SHP77 treated with DMSO at 0.1 percent for 48 hours (cell line): ENCODE measurements at places on chromosomes 16 and 17.

GRCh38 chr17:68398691-68399637 is 58.3 kb downstream of the WIPI1 start:
- peak; percentile 41 for DNase-seq

GRCh38 chr16:27181019-27181790 is 22.1 kb upstream of the KDM8 start:
- DNase-seq: peak; percentile 69

GRCh38 chr16:80317116-80317515 is 223.7 kb upstream of the DYNLRB2 start:
- no peak for DNase-seq

- DNase-seq: no peak
Measured at GRCh38 chr17:66537502-66537901, 235.1 kb downstream of the PRKCA start.

DNA sequence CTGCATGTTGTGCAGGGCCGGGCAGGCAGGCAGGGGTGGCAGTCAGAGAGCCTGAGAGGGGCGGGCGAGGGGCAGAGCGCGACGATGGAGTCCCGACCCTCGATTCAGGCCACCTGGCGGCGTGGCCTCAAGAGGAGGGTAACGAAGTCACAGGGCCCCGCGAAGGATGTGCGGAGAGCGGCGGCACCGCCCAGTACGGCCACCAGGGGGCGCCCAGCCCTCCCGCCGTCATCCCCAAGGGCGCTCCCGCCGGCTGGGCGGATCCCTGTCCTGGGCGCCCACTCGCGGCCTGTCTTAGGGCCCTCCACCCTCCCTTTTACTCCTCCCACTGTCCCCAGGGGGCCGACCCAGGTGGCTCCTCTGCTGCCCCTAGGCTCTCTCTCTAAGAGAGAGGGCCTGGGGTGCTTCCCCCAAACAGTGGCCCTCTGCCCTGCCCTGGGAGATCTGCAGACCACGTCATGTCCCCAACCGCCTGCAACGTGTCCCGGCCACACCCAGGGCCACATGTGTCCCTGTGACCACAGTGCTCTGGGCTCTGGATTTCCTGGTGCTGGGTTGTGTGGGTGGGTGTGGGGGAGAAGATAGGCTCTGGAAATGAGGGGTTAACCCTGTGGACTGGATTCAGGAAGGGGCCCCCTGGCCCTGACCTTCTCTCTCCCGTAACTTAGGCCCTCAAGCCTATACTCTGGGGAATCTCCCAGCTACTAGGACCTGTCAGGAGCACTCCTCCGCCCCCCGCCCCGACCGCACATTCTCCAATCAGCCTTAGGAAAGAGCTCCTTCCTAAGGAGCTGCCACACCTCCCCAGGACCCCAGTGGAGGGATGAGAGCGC is 5.9 kb downstream of the DPEP2 start:
- DNase-seq: peak; percentile 41

GRCh38 chr17:64176556-64176955 is 46.6 kb upstream of the ERN1 start:
- DNase-seq: no peak

- DNase-seq: no peak
Measured at GRCh38 chr17:35870906-35871819, 2.5 kb upstream of the HEATR9 start.

DNA sequence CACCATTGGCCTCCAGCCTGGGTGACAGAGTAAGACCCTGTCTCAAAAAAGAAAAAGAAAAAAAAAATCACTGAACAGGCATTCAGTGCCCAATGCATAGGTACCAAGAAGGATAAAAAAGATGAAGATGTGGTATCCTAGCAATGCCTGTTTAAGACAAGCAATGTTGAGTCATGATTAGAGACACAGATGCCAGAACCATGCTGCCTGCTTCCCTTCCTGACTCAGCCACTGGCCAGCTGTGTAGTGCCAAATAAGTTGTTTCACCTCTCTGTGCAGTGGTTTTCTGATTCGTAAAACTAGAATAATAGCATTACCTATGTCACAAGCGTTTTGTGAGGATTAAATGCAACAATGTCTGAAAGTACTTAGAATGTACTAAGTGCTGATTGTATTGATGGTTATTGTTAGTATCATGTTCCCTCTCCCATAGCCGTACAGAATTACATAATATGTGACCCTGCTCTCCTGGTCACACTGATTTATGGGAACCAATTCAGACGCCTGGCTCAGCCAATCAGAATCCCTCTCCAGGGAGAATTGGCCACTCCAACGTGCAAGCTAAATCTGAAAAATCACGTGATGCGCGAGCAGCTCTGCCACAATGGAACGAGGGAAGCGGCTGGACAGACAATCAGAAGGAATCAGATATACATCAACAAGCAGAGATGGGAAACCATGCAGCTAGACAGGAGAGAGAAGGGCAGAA is 241.9 kb downstream of the SLC39A11 start:
- DNase-seq: no peak

- DNase-seq: no peak
Measured at GRCh38 chr16:50955311-50955710, 195.8 kb downstream of the SALL1 start.

DNA sequence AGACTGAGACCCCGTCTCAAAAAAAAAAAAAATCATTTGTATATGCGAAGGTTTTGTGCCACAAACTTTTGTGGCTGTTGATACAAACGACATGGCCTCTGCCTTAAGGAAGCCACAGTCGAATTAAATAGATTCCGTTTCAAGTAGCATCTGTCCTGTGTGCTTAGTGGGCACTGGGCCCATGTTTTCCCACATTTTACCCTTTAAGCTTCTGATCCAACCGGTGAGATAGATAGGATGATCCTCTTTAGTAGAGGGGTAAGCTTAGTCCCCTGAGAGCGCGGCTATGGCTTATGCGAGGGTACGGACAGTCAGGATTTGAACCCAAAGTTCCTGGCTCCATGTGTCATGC is 776 bp upstream of the TMEM219 start:
- no peak for DNase-seq

GRCh38 chr16:85717393-85718152 is 28.8 kb upstream of the GINS2 start:
- peak; percentile 71 for DNase-seq

DNA sequence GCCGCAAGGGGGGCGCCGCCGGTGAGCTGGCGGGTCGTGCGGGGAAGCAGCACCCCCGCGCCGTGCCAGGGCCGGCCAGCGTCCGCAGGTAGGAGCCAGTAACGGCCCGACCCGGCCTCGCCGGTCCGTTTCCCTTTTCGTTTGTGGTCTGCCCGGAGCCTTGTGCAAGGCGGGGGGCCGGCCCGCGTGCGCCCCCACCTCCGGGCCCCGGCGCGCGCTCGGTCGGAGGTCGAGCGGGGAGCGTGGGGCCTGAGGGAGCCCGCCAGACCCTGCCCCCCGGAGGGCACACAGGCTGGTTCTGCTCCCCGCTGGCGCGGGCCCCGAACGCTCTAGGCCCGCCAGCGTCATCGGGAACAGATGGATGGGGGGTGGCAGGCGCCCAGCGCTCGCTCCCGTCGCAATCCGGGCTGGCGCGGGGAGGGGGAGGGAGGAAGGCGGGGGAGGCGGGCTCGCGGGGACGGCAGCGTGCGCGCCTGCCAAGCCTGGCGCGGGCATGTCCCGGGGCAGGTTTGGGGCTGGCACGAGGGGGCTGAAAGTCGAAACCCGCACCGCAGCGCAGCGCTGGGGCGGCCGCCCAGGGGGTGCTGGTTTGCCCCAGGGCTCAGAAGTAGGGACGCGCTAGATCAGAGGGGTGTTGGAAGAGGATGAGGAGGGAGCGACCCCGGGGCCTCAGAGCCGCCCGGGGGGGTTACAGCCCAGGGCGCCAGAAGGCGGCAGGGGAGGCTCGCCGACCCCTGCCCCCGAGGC is 1.5 kb upstream of the GSE1 start:
- peak; percentile 30 for DNase-seq

- peak; percentile 32 for DNase-seq
Measured at GRCh38 chr17:78925234-78925633, at the start of gene TIMP2. TSS of gene TIMP2 (minus strand) at chr17:78925387. CDS start at chr17:78925088, 299 bp downstream.

GRCh38 chr17:59427425-59427921 is 96.0 kb downstream of the YPEL2 start:
- DNase-seq: no peak

- DNase-seq: no peak
Measured at GRCh38 chr17:38361694-38362465, 10.2 kb downstream of the SOCS7 start.

DNA sequence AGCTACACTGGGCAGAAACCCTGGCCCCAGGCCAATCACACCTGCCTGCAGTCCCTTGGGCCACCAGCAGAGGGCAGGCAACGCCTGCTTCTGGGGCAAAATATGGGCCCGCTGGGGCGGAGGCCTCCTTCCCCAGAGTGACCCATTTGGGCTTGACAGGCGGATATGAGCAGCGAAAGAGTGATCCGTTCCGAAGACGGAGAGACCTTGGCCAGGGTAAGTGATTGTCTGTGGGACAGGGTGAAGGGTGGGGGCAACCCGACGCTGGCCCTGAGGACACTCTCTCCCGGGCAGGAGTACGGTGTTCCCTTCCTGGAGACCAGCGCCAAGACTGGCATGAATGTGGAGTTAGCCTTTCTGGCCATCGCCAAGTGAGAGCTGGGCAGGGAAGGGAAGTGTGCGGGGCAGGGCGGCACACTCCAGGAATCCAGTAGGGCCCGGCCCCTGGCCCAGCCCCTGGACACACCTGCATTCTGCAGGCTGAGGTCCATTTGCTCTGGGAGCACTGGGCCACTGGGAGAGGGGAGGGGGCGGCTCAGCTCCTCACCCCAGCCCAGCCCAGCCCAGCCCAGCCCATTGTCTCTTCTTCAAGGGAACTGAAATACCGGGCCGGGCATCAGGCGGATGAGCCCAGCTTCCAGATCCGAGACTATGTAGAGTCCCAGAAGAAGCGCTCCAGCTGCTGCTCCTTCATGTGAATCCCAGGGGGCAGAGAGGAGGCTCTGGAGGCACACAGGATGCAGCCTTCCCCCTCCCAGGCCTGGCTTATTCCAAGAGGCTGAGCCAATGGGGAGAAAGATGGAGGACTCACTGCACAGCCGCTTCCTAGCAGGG is 3.5 kb upstream of the NHERF1 start:
- peak; percentile 67 for DNase-seq

DNA sequence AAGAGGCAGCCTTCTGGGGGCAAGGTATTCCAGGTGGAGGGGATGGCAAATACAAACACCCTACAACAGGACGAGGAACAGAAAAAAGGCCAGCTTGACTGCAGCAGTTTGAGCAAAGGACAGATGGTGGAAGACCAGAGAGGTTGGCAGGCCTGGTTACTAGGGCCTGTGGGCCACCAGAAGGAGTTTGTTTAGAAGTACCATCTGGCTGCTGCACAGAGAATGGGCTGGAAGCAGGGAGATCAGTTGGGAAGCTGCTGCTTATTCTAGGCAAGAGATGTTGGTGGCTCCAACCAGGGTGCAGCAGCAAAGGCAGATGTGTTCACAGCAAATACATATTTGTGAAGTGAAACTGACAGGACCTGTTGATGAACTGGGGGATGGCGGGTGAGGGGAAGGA is 2.9 kb upstream of the YPEL2 start:
- DNase-seq: no peak

GRCh38 chr17:62650587-62650986 is 23.1 kb downstream of the MRC2 start:
- no peak for DNase-seq

DNA sequence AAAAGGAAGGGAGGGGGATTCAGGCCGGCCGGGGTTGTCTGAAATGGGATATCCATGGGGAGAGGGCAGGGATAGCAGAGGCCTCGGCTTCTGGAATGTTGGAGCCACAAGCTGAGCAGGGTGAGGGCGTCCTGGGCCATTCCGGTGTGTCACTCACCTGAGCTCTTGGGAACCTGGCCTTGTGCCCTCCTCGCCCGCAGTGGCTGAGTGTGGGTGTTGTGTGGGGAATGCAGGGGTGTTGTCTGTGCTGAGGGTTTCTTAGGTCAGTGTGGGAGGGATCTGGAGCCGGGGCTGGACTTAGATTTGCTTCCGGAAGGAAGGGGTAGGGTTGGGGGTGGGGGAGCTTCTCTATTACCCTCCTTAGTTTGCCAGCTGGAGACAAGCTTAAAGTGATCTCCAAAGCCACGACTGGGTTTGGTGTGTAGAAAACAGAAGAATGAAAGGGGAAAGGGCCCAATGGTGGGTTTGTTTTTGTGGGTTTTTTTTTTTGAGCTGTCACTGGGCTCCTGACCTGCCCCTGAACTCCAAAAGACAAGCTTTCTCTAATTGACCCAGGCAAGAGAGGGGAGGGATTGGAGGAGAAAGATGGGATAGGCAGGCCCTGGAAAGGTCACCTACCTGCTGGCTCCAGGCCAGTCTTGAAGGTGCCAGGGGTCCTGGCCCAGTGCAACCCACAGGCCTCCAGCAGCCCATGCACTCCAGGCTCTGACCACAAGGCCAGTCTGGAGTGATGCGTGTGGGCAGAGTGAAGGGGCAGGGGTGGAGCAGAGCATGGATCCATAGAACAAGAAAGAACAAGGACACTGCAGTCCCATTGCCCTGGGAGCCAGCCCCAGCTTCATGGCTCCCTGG is at the start of gene SULT1A2:
Gene SULT1A2 (minus strand): TSS at position 211 of the 852 bp plus-strand sequence. CDS start 1,120 bp downstream, outside the sequence.
- DNase-seq: no peak

DNA sequence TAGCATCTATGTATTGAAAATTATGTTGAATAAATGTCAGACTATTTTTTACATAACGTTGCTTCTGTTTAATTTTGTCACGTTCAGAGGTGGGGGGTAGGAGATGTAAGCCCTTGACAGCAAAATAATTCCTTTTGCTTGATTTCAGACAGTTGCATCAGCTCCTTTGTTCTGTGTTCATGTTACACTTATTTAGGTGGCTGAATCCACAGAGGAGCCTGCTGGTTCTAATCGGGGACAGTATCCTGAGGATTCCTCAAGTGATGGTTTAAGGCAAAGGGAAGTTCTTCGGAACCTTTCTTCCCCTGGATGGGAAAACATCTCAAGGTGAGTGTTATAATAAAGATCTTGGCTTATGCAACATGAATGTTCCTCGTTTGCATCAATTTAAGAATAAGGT is 4.5 kb downstream of the HERPUD1 start:
- no peak for DNase-seq

GRCh38 chr16:29819506-29819905 is 756 bp upstream of the MVP start:
- no peak for DNase-seq

- no peak for DNase-seq
Measured at GRCh38 chr16:59295993-59296736, 562.0 kb upstream of the GOT2 start.

GRCh38 chr16:63850979-63851378 is 1270.9 kb downstream of the CDH11 start:
- DNase-seq: no peak

GRCh38 chr16:69327585-69328310 is 2.6 kb downstream of the PDF start:
- no peak for DNase-seq

DNA sequence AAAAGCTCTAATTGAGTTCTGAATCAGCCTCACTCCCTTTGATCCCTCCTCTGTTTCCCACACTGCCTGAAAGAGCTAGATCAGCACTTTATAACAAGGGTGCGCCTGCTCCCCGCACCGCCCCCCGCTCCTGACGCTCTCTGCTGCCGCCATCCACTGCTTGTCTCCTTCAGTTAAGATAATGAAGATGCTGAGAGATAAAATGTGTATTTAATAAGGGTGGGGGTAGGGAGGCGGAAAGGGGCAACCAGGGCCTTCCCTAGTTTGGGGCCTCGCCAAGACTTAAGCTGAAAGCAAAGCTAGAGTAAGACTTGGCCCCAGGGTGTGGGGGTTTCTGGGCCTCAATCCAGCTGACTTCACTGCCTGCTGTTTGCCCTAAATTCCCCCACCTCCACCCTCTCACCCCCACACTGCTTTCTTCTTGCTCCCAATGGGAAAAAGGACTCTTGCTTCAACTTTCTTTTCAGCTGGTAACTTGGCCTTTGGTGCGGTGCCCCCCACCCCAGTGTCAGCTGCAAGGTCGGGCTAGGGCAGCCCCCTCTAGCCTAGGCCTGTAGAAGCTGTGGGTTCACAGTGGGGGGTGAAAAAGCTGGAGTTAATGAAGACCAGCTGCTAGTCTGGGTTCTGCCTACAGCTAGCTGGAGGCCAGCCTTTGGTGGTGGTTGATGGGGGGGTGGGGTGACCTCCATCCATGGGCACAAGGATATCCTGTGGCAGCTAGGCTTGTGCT is 1.8 kb upstream of the RARA start:
- DNase-seq: no peak
